ENCODE measurements at places on chromosomes 7 and 10.

GRCh38 chr7:106177300-106177690, 65.2 kb upstream of the SYPL1 start:
- DNase-seq: no peak

GRCh38 chr10:77015360-77015759, 622.2 kb downstream of the KCNMA1 start:
- no peak for DNase-seq

DNA sequence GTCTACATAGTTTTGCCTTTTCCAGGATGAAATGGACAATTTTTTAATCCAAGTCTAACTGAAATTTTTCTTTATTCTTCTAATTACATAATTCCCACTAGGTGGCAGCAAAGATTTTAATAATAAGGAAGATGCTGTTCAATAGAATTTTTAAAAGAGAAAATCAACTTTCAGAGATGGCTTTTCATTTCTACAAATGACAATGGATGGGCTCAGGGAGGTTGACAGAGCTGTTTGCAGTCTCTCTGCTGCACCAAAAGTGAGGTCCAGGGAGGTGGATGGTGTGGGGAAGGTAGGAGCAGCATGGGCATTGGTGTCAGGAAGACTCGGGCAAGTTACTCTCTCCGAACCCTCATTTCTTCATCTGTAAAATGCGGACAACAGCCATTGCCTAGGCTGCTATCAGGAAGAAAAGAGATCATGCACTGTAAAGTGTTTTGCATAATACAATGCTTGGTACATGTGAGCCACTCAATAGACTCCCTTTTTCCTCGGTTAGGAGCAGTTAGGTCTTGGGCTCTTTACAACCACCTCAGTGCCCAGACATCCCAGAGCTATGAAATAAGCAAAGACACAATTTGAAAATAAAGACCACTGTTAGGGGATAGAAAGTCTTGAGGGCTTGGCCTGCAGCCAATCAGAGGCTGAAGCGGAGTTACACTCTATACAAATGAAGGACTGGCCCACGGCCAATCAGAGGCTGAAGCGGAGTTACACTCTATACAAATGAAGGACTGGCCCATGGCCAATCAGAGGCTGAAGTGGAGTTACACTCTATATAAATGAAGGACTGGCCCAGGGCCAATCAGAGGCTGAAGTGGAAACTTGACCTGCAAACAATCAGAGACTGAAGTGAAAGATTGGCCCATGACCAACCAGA, 107.1 kb downstream of the ABLIM1 start:
- no peak for DNase-seq

DNA sequence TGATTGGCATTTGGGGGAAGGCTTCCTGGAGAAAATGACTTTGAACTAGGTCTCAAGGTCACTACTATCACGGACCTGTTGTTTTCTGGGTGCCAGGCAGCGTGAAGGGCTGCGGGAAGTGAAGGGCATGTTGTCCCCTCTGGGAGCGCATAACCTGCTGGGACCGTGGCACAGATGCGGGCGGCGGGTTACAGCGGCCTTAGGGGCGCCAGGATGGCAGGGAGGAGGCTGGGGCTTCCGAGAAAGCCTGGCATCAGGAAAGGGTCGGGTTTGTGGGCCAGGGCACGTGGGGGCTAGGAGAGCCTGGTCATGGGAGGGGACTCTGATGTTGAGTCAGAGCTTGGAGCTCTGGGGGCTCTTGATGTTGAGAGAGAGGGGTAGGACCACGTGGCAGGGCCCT, 6.1 kb downstream of the SLC4A2 start:
- no peak for DNase-seq

DNA sequence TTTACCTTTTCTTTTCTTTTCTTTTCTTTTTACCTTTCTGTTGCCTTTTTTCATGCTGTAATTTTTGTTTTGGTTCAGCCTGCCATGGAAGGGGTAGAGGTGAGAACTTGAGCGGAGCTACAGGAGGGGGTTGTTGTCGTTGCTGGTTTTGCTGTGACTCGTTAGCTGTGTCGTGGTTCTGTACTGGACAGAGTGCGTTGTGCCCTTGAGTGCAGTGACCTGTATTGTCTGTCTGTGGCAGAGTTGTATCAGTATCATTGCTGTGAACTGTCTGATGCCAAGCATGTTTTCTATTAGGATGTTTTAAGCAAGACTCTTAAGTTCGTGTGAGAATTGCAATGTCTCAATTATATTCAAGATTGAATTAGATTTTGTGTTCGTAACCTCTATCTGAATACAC, 67.5 kb downstream of the TRRAP start:
- no peak for DNase-seq

GRCh38 chr7:141573511-141573910, 22.3 kb downstream of the AGK start:
- no peak for DNase-seq

DNA sequence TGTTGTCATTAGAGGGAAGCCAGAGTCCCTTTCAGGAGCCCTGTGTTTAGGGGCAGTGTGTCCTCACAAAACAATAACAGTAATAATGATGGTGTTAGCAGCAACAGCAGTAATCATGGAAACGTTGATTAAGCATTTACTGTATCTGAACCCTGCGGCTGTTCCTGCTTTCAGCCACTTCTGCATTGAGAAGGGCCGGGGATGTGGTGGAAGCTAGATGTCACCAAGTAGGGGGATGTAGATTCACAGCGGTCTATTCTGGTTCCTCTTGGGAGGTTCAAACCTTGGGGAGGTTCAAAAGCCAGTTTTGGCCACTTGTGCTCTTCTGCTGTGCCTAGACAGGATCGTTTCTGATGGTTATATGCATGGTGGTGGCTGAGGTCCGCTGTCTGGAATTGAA, 44.8 kb downstream of the PRPF18 start:
- DNase-seq: peak; percentile 71

All from suppressor macrophage (primary cell).